ENCODE measurements at places on chromosomes 3 and 15.

DNA sequence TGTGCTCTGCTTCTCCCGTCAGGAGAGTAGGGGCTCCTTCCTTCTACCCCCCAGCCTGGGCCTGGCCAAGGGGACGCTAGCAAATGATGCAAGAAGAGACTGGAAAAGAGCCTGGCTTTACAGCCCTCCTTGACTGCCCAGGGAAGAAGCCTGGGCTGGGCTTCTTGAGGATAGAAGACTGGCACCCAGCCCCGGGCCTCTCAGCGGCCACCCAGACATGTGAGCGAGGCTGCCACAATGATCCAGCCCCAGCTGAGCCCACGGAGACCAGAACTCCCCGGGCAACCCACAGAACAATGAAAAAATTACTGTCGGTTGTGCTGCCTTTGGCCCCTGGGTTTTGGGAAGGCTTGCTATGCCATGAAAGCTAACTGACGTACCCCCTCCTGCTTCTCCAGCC is 100.6 kb upstream of the PRR20G start:
- DNase-seq: no peak

GRCh38 chr15:50246631-50247030 is 18.9 kb downstream of the HDC start:
- no peak for DNase-seq

DNA sequence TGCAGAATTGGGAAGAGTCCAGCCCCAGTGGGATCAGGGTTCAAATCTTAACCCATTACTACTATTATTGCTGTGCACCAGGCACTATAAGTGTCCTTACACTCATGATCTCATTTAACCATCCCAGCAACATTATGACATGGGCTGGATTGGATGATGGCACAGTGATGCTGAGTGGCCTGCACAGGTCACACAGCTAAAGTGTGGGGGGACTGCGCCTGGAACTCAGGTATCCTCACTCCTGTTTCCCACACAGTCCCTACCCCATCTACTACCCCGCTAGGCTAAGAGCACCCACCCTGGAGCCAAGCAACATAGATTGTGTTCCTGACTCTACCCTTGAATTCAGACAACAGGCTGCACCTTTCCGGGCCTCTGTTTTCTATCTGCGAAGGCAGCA is 16.0 kb downstream of the WNT5A start:
- no peak for DNase-seq

DNA sequence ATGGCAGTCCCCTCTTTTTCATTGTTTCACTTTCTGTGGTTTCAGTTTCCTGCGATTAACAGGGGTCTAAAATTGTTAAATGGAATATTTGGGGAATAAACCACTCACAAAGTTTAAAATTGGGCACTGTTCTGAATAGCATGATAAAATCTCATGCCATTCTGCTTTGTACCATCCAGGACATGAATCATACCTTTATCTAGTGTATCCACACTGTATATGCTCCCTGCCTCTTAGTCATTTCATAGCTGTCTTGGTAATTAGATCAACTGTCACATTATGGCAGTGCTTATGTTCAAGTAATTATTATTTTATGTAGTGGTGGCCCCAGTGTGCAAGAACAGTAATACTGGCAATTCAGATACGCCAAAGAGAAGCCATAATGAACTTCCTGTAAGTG is 734.5 kb downstream of the ZPLD1 start:
- no peak for DNase-seq

GRCh38 chr15:101172501-101173071 is 79.3 kb downstream of the CHSY1 start:
- no peak for DNase-seq

DNA sequence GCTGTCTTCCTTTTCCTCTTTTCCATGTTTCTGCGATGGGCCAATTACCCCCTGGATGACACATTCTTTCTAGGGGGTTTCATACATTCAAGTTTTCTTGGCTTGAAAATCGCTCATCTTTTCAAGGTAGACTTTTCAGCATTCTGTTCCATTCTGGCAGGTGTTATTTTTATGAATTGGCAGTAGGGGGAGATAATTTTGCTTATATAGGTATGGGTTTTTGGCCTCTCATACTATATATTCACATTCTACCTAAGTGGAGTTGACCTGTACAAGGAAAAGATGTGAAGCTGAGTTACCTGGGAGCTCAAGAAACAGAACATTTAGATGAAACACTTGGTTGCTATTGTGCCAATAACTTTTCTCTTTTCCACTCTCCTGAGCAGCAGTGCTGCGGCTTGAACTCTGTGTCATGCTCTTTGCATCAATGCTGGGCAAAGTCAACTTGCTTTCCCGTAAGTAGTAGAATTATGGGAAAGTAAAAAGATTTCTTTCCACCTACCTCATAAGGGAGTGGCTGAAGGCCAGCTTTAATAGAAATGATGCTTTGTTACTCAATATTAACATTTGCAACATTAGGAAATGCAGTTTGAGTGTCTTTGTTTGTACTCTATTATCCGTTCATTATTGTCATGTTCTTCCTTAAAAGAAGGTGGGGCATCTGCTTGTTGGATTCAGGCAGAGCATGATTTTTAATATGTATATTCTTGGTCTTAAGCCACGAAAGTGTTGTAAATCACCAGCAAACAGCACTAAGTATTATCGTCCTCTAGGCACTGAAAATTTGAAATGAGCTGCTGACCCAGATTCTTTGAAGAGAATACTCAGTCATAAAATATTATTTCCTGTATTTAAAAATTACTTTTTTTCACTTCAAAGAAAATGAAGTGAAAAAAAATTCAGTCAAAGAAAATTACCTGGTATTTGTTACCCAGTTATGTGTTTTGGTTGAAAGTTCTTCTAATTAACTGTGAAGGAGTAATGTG is 27.7 kb upstream of the MFSD1 start:
- DNase-seq: no peak

- no peak for DNase-seq
These were observed 4.9 kb upstream of the PODXL2 start for GRCh38 chr3:127624063-127624462.

GRCh38 chr15:23753248-23753647 is 66.1 kb upstream of the NDN start:
- DNase-seq: no peak

DNA sequence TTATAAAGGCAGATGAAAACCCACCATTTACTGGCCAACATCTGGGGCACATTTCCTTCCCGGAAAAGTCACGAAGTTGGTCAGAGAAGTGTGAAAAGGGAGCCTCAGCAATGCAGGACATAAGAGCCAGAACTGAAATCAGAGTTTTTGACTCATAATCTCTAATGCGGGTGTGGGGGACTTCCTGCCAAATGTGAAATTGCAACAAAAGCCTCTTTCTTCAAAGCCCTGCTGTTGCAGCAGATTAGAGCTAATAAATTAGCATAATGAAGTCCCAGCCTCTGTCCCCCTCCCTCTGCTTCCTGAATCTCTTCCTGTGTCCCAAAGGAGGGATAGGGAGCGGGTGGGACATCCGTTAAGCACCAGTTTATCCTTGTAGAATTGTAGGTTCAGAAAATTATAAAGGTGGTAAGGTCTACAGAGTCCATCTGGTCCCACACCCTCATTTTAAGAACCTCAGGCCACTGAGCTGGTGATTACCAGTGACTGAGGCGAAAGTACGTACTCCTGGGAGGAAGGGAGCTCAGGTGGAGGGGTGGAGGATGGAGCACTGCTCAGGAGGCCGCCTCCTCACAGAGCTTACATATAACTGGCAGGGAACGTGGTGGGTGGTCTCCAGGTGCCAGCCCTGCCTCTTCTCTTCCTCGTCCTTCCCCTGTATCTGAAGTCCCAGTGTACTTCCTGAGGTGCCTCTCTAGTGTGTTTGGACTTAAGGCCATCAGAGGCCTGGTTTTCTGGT is 35.0 kb downstream of the ST6GAL1 start:
- no peak for DNase-seq

- DNase-seq: no peak
These were observed 118.2 kb upstream of the STRIT1 start for GRCh38 chr3:155411500-155412223.

DNA sequence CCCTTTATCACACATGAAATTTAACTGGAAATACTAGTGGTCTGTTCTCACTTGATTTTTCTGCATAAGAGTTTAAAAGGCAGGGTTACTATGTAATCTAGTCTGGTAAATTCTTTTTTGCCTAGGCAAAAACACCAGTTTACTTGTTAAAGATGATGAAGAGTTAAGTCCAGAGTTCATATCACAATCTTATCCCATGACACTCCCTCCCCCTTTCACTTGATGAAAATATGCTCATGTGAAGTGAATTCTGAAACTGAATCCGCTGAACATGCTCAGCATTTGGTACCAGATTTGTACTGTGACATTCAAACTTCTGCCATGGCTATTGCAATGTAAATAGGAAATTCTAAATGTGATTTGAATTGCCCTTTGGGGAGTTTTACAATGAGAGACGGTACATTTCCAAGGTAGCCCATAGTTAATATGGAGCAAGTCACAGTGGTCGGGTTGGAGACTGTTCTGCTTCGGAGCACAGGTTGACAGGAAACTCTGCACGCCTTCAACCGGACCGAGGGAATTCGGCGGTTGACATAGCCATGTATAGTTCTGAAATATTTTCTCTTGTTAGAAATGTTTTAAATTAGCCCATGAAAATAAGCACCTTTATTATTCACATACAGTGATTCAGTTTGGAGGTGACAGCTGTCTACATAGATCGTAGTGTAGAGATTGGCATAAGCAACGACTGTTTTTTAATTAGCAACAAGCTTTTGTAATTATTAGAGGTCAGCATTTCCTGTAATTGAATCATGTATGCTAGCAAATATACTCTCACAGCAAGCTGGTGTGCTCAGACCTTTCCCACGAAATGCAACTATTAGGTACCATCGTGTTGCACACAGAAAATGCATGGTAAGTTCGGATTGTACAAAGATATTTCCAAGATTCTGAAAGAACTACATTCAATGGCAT is 768.6 kb upstream of the GOLIM4 start:
- no peak for DNase-seq

GRCh38 chr3:27533261-27533607 is 49.0 kb upstream of the SLC4A7 start:
- DNase-seq: no peak

GRCh38 chr3:102979682-102980354 is 545.0 kb downstream of the ZPLD1 start:
- no peak for DNase-seq

GRCh38 chr3:188287339-188287738 is 133.4 kb downstream of the LPP start:
- no peak for DNase-seq

- no peak for DNase-seq
These were observed at the start of gene DNASE1L3 for GRCh38 chr3:58210761-58211460. Gene DNASE1L3, minus strand, starts transcription at chr3:58210972. Its CDS starts 66 bp downstream, at chr3:58210906.

DNA sequence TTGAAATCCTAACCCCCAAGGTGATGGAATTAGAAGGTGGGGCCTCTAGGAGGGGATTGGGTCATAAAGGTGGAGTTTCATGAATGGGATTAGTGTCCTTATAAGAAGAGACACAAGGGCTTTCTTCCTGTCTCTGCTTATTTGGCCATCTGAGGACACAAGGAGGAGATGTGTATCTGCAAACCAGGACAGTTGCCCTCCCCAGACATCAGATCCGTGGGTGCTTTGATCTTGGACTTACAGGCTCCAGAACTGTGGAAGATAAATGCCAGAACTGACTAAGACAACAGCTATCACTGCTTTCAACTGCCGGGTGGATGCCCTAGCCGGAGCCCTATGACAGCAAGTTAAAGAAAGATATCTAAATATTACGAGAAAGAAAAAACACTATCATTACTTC is 94.4 kb downstream of the CHRNA7 start:
- DNase-seq: no peak

- DNase-seq: no peak
These were observed 39.3 kb downstream of the OSTN start for GRCh38 chr3:191238321-191238817.

GRCh38 chr3:141629976-141630375 is 108.1 kb upstream of the RNF7 start:
- no peak for DNase-seq

DNA sequence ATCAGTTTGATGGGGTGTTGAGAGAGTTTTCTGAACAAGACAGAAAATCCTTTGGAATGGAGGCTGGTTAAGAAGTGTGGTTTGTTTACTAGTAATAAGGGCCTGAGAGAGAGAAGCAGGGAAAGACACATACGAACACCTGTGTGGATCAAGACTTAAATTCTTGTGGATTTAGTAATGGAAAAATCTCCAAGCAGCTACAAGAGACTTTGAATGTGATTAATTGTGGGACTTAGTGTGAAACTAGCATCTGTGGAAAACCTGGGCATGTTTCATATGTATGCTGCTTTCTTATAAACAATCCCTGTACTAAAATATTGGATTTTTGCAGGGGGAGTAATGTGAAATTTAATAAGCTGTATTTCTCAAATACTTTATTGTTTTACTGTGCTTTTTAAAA is 399.1 kb downstream of the SI start:
- no peak for DNase-seq

DNA sequence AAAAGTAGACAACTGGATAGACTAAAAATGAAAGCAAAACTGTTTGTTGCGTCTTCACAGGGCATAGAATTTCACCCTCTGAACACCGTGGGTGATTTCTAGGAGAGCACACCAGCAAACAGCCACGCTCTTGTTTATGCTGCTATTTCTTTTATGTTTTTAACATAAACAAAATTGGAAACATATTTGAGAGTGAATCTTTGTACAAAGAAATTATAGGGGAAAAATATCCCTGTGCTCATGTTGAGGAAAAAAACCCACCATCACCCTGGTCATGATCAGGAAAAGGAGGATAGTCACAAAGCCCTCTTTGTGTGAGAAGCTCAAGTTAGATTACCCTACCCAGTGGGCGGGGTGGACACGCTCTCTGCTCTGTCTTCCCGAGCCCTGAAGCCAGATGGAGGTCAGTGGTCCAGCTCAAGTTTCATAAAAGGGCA is 313.3 kb downstream of the SATB1 start:
- peak; percentile 78 for DNase-seq

- no peak for DNase-seq
These were observed 13.4 kb downstream of the FHIT start for GRCh38 chr3:61237858-61238257.

GRCh38 chr3:143348486-143349327 is 229.1 kb downstream of the CHST2 start:
- DNase-seq: no peak

- DNase-seq: no peak
These were observed 18.3 kb downstream of the ANKRD63 start for GRCh38 chr15:40264321-40265153.

GRCh38 chr3:152204218-152204617 is 64.5 kb upstream of the MBNL1 start:
- DNase-seq: no peak

DNA sequence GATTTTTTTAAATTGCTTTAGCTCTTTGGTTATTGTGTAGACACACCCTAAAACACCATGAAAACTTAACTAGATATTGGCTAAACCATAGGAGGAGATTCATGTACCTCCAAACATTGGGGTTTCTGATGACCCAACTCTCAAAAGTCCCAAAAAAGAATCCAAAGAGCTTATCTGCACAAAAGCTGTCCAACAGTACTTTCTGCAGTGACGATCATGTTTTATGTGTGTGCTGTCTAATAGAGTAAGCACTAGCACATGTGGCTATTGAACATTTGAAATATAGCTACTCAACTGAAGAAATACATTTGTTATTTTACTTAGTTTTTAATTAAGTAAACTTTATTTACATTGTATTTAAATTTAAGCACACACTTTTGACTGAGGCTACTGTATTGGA is 818.2 kb upstream of the LMCD1 start:
- DNase-seq: no peak

Data from HuH-7 (cell line).